Aorta (tissue), 5 donors: ENCODE measurements at places on chromosomes 2 and 18. TPM values are rescaled to one million over a fixed set of nuclear protein-coding genes. Genes with fewer than 3 reads are reported as not detected.

- no peak for DNase-seq
These were observed 240.5 kb upstream of the SALL3 start for GRCh38 chr18:78739115-78739514.

DNA sequence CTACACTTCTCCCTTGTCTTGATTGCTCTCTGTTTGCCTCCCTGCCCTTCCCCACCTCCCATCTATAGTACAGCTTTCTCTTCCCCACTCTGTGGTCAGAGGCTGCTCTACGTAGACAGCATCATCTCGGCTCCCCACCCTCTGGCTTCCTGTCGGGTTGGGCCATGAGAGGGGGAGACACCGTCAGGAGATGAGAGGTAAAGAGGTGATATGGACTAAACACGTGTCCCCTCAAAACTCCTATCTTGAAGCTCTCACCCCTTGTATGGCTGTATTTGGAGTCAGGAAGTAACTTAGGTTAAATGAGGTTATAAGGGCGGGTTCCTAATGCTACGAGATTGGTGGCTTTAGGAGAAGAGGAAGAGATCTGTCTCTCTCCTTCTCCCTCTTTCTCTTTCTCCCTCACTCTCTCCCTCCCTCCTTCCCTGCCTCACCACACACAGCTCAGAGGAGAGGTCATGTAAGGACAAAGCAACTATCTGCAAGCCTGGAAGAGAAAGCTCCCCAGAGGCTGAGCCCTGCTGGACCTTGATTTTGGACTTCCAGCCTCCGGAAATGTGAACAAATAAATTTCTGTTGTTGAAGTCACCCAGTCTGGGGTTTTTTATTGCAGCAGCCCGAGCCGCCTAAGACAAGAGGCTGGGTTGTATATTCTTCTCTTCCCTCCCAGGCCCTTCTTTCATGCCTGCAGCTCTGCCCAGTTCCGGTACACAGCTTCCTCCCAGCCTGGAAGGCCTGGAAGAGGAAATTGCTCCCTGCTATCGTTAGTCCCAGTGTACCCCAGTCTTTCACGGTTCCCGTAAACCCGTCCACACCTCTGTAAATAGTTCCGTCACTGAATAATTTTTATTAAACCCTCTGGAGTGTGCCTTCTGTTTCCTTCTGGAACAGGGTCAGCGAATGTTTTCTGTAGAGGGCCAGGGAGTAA lies 138.0 kb downstream of the AKAIN1 start:
- peak; percentile 50 for DNase-seq

DNA sequence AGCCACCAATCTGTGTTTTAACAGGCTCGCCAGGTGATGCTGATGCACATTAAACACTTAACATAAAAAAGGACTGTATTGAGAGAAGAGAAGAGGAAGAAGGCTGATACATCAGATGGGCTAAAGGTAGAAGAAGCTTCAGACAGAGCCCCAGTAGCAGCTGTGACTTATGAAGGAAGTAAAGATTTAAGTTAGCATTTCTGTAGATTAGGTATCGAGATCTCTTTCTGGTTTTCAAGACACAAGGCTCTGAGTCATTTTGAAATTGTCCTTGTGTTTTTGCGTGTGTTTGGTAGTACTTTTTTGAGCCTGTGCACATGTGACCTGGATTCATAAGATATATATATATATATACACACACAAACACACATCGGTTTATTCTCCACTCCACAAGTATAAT lies 40.6 kb upstream of the GCFC2 start:
- no peak for DNase-seq

GRCh38 chr2:150663143-150663542 lies 175.7 kb upstream of the RND3 start:
- no peak for DNase-seq

DNA sequence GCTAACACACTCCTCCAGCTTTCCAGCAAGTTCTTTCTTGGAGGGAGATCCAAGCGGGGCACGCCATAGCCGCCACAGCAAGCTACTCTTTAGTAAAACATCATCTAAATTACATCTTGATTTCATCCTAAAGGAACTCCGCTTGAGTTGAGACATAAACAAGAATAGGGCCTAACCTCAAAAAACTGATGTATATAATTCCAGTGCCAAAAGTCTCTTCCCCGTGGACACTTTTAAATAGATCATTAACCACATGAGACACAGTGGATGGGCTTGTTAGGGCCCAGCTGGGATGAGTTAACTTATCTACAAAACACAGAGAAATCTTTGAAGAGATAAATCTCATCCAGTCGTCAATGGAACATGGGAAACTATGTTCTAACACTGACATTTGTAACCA lies 20.8 kb upstream of the MLPH start:
- no peak for DNase-seq

KCTD1 gene
- 13.2 TPM for total RNA-seq

- no peak for DNase-seq
These were observed 5.2 kb downstream of the SKOR2 start for GRCh38 chr18:47246027-47246971.

DNA sequence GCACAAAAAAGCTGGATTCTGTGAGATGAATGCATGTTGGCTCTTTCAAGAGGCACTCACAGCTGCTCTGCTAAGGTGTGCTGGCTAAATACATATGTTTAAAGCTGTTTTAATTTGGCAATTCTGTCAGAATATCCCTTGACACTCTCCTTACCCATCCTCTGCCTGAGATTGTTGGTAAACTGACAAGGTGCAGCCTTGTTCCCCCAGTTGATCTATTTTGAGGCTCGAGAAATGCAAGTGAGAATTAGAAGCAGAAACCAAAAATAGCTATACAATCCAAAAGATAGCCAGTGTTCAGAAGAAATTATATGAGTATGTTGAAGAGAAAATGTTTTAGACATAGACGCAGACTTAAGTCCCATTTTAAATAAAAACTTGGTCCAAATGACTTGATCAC lies 971.7 kb upstream of the GYPC start:
- DNase-seq: no peak

HAAO gene
- 22.0 TPM for total RNA-seq

MTIF2 gene
- 18.5 TPM for total RNA-seq

- no peak for DNase-seq
These were observed 152.9 kb downstream of the MGAT5 start for GRCh38 chr2:134406736-134407135.

DNA sequence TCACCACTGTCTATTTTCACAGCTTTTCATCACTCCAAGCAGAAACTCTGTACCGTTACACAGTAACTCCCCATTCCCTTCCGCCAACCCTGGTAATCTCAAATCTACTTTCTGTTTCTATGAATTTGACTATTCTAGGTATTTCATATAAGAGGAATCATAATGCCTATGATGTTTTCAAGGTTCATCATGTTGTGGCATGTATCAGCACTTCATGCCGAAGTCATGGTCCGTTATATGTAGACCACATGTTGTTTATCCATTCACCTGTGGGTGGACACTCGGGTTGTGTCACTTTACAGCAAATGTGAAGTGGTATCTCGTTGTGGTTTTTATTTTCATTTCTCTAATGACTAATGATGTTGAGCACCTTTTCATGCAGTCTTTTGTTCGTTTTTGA lies 21.6 kb downstream of the CPSF3 start:
- DNase-seq: no peak

DNA sequence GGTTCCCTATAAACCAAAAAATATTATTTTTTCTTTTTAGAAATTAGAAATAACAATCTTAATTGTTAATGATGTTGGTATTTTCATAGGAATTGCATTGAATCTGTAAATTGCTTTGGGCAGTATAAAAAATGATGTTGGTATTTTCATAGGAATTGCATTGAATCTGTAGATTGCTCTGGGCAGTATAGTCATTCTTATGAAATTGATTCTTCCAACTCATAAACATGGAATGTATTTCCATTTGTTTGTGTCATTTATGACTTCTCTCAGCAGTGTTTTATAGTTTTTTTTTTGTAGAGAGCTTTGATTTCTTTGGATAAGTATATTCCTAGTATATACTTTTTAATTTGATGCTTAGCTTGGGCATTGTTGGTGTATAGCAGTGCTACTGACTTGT lies 82.0 kb upstream of the NT5C1B start:
- no peak for DNase-seq

MLPH gene
- total RNA-seq: 3.4 TPM

CROCC2 gene
- 0.45 TPM for total RNA-seq

TMEM247 gene
- not detected for total RNA-seq

HOXD3 gene
- 9.8 TPM for total RNA-seq

GRCh38 chr2:203853722-203854121 lies 13.8 kb upstream of the CTLA4 start:
- no peak for DNase-seq

- no peak for DNase-seq
These were observed 30.7 kb upstream of the ERCC3 start for GRCh38 chr2:127324635-127325034.

DNA sequence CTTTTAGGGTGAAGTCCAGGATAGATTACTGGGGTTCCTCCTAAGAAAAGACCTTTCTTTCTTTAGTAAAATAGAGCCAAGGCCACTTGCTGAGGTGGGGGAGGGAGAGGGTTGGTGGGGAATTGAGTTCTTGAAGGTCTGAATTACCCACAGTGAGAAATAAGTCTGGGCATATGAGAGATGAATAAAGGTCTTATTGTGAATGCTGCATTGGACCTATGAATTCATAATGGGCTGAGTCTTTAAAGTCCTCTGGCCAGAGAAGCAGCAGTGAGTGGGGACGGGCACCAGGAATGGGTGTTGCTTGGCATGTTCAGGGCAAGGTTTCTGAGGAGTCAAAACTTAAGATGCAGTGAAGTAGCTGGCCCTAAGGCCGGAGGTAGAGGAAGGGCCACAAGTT lies 10.5 kb downstream of the MAPRE3 start:
- DNase-seq: no peak

DNA sequence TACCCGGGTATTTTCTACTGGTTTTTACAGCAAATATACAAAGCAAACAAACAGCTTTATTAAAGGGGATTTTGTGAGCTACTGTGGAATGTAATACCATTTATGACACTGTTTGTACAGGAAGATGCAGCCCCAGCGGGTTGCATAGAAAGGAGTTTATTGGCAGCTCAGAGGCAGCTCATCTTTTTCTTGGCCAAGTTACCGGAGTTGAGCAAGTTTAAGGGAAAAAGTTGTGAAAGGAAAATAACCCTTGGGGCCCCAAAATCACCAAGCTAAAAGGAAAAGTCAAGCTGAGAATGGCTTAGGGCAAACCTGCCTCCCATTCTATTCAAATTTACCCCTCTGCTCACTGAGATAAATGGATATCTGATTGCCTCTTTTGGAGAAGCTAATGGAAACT lies 60.8 kb downstream of the MOB4 start:
- no peak for DNase-seq

- no peak for DNase-seq
These were observed 2.8 kb downstream of the PCBP1 start for GRCh38 chr2:70089983-70090525.

DNA sequence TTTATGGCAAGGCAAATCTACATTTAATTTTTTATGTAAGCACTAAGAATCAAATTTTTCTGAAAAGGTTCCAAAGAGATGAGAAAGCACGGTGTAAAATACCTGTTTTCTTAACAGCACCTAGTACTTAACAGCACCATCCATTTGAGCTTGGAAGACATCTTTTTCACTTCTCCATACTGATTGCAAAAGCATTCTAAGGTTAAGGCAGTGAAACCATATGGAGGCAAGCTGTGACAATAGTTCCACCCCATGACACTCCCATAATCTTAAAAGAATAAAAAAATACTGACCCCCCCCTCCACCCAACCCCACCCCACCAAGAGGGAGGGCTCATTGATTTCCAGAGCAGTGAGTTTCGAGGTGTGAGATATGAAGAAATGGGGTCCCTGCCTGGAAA lies 60.6 kb downstream of the ZCCHC2 start:
- no peak for DNase-seq

- no peak for DNase-seq
These were observed 93.6 kb upstream of the TWIST2 start for GRCh38 chr2:238754259-238754658.

EML6 gene
- total RNA-seq: 2.6 TPM

GRCh38 chr18:14921031-14921430 lies 173.1 kb downstream of the ANKRD30B start:
- DNase-seq: no peak

GRCh38 chr18:63539904-63540510 lies 2.2 kb upstream of the SERPINB12 start:
- DNase-seq: no peak

GRCh38 chr18:35424356-35424755 lies 47.2 kb upstream of the ZNF396 start:
- DNase-seq: no peak

DNA sequence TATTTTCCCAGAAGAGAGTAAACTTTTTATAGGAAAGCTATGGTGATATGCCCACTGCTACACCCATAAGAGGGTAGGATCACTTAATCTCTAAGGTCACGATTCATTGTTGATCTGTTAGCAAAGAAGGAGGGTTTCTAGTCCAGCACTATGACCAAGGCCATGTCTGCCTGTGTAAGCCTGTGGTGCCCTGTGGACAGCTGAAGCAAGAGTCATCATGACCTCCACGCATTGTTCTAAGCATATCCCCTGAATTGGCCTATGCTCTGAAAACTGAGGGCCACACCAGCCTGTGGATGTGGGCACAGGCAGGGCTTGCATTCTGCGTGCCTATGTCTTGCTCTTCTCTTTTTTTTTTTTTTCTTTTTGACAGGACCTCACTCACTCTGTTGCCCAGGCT lies 89.8 kb upstream of the SMIM21 start:
- no peak for DNase-seq

DNA sequence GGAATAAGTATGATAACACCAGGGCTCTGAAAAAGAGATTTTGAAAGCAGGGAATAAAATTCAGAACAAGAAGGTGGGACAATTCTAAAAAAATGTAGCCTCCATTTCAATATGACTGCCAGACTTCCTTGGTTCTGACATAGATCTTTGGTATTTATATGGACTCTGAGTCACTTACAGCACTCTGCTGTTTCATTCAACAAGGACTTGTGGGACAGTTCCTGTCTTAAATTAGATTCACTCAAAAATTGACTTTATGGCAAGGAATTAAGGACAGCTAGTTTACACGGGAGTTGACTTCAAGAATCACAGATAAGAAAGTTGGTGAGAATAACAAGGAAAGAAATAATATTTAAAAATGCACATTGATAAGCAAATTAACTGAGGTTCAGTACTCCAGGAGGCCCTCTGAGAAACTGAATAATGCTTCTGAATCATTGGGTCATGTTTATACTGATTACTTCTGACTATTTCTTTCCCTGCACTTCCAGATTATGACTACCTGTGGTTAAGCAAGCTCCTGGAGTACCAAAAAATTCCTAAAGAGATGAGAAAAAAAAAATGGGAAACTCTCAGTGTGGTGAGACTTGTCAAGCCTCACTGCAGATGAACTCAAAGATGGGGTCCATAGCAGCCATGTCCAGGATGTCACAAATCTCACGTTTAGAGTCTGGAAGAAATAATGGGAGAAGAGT lies 828.3 kb upstream of the PIK3C3 start:
- no peak for DNase-seq

DNA sequence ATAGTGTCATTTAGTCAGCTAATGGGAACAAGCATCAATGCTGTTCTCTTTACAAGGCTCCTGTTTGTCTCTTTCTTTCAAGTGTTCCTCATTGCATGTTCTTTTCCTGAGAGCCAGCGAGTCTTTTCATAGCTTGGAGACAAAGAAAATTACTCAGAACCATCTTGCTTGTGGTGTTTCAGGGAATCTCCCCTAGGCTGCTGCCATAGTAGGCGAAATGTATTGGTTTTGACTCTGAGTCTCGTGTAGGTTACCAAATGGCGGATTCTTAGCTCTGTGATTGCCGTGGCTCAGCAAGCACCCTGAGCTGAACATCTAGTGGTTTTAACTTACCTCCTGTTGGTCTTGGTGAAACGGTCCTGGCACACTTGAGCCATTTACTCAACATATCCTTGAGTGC lies 68.7 kb downstream of the RHBDD1 start:
- no peak for DNase-seq
